ENCODE measurements at places on chromosomes 1 and 21.

GRCh38 chr1:12015001-12015491 lies 4.3 kb upstream of the MIIP start:
- no peak for DNase-seq

GRCh38 chr1:156096640-156097391 lies 14.6 kb upstream of the MEX3A start:
- DNase-seq = peak; percentile 13

- DNase-seq = no peak
Observed at GRCh38 chr1:165147799-165148198, 208.7 kb downstream of the LMX1A start.

DNA sequence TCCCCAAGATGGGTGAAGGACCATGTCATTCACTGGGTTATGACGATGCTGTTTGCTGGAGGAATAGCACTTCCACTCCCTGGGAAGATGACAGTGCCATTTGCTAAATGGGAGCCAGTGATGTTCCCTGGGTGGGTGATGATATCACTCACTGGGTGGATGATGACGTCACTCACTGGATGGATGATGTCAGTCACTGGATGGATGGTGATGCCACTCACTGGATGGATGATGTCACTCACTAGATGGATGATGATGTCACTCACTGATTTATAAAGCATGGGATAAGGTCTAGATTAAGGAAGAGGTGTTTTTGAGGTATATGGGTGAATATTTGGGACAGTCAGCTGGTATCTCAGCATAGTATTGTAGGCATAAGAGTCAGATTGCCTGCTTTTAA lies 457.2 kb downstream of the AJAP1 start:
- DNase-seq = no peak

- DNase-seq = no peak
Observed at GRCh38 chr1:17167041-17167785, 37.7 kb upstream of the PADI1 start.

GRCh38 chr1:236692742-236693141 lies 6.4 kb downstream of the ACTN2 start:
- no peak for DNase-seq

- DNase-seq = no peak
Observed at GRCh38 chr1:97562081-97562480, 358.8 kb downstream of the DPYD start.

DNA sequence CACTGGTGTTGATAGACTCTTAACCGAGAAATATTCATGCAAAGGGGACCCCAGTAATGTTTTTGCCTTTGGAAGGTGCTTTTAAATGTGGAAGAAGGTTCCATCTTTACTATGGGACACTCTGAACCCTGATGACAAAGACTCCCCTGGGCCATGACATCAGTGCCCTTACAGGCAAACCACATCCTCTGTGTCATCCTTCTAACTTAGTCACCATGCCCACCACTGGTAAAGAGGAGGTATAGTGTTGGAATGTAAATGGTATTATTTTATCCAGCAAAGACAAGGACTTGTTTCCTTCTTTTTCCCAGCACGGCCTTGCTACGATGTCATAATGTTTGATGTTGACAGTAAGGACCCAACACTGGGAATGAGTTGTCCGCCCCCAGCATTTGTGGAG lies 12.6 kb downstream of the METTL13 start:
- no peak for DNase-seq

DNA sequence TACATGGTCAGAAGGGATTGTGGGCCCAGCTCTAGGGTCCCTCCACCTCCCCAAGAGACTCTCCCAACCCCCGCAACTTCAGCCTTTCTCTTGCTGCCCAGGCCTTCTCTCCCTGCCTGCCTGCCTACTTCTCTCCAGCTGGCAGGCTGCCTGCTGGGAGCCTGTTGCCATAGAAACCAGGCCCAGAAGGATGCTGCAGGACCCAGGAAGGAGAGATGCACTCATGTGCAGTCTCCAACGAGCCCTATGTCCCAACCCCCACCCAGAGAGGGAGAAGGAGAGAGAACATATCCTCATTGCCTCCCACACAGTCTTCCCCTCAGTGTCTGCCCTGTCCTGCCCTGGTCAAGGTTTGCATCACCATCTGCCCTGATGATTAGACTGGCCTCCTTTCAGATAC lies 10.8 kb upstream of the SMIM12 start:
- no peak for DNase-seq

- no peak for DNase-seq
Observed at GRCh38 chr1:168146626-168147025, 9.9 kb upstream of the GPR161 start.

GRCh38 chr1:11068600-11069473 lies 9.0 kb upstream of the SRM start:
- DNase-seq = no peak

DNA sequence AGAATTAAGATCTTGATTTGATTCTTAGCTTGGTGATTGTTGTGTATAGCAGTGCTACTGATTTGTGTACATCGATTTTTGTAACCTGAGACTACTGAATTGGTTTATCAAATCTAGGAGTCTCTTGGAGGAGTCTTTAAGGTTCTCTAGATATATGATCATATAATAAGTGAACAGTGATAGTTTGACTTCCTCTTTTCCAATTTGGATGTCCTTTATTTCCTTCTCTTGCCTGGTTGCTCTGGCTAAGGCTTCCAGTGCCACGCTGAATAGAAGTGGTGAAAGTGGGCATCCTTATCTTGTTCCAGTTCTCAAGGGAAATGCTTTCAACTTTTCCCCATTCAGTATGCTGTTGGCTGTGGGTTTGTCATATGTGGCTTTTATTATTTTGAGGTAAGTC lies 61.5 kb upstream of the LYST start:
- DNase-seq = no peak

DNA sequence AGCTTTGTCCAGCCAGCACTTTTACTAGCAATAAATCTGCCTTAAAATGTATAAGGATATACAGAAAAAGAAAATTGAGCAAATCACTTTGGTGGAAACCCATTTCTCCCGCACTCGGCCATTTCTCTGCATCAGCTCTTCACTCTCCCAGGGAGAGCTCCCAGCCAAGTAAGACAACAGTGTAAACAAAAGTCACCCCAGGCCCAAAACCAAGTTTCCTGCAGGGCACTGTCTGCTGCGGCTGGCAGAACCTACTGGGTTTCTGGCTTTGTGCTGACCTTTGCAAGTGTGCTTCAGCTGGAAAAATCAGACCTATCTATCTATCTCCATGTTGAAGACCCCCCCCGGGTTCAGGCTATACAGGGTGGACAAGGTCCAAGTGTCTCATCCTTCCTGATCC lies 476.7 kb upstream of the CAMK1G start:
- DNase-seq = no peak

GRCh38 chr1:61338899-61339298 lies 256.5 kb downstream of the NFIA start:
- no peak for DNase-seq

DNA sequence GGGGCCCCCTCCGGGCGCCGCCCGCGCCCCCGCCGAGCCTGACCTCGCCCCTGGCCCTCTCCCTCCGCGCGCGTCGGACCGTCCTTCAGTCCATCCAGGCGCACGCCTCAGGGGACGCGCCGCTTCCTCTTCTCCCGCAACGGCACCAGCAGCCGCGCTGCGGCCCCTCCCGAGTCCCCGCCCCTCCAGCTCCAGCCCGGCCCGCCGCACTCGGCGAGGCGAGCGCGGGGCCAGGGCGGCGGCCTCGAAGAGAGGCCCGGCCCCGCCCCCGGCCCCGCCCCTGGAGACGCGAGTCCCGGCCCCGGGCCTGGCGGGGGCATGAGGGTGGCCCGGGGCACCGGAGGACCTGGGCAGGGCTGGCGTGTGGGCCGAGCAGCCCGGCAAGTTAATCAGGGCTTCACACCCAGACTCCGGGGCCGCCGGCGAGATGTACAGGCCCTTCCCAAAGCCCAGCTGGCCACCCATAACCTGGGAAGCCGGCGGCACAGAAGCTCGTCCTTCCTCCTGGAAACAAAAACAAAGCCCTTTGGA lies at the start of gene IGSF3:
Gene IGSF3 (minus strand): TSS at position 159 of the 531 bp plus-strand sequence. CDS start 1,407 bp downstream, outside the sequence.
- no peak for DNase-seq

- DNase-seq = no peak
Observed at GRCh38 chr1:175154629-175155472, 37.7 kb downstream of the KIAA0040 start.

DNA sequence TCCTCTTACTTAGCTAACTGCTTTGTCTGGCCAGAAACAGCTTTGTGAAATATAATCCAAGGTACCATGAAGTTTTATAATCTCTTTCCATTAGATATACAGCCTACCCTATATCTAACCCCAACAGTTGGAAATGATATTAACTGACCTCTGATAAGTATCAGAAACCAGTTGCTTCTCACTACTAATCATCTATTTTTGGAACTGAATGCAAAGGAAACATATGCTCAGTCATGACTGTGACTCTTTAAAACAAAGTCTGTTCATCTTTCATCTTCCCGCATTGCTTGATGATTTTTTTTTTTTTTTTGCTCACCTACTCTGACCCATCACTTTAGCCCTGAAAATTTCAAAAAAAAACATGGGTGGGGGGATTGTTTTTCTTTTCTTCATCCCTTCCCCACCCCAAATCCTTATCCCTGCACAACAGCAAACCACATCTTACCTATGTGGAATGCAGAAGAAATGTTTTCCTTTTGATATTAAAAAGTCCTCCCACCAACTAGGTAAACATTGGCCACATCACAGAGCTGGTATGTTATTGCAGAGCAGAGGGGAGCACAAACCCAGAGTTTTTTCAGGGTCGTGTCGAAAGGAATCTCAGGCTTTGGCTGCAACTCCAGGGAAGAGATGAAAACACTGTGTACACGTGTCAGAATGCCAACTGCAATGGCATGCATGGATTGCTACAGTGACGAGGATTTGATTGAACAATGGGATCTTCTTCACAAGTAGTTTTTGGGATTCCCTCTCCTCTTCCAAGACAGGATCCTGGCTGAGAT lies 137.3 kb downstream of the SLC30A10 start:
- DNase-seq = no peak

DNA sequence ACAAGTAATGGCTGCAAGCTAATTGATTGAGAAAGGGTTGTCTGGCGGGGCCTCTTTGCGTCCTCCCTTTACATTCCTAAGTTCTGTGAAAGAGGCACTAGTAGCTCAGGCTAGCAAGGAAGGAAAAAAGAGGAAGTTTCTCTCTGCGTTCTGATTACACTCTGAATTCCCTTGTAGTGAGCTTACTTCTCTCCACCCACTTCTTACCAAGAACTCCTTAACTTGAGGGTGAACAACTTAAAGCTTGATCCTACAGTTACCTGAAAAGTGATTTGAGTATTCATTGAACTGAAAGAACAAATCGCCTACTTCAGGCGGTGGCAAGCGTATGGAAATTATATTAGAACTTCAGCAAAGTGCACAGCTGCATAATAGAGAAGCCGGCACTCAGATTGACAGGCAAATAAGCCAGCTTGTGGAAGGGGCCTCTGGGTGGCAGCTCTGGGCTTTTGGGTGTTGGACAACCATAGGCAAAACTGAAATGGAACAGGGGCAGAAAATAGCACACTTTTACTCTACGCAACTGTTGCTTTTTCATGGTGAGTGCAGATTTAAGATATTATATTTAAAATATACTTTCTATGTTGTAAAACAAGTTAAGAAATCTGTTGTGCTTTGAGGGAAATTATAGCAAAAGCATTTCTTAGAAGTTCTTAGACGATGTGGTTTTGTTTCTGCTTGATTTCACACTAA lies 464.5 kb downstream of the USP25 start:
- no peak for DNase-seq

DNA sequence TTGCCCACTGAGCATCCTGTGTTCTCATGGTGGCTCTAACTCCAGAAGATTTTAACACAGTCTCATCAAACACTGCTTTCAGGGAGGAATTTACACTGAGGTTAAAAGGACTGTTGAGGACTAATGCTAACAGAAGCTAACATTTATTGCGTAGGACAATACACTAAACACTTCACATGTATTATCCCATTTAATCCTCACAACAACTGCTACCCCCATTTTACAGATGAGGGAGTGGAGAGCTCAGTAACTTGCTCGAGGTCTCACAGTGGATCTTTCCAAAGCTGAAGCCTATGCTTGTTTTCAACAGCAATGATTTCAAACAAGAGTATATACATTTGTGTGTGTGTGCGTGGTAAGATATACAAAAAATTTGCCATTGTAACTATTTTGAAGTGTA lies 13.9 kb downstream of the ATF3 start:
- DNase-seq = no peak

DNA sequence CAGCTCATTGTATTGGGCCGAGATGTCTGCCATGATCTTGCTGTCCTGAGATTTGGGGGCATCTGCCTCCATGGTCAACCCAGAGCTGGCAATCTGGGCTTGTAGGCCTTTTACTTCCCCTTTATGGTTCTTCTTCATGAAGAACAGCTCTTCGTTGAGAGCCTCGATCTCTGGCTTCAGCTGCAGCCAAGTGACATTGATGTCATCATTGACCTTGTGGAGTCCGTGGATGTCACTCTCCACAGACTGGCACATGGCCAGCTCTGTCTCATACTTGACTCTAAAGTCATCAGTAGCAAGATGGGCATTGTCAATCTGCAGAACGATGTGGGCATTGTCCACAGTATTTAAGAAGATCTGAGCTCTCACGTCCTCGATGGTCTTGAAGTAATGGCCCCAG lies 29.2 kb downstream of the RAP1A start:
- DNase-seq = no peak

DNA sequence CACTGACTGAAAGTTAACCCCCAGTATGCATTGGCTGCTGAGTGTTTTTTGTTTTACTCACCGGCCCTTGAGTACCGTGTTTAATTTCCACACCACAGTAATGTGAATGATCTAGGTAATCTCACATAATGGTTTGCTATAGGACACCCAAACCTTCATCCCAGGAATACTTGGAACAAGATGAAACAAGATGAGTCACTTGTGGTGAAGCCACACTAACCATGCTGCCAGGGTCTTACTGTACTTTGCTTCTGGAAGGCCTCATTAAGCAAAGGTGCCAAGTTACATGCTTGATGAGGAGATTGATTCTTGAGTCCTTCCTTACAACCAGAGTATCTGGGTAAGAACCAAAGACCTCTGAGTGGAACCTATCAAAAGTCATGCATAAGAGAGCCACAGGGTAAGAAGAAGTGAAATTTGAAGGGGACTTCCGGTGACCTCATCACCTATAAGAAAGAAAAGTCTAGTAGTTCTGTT lies 163.3 kb downstream of the NRIP1 start:
- no peak for DNase-seq

- peak; percentile 7 for DNase-seq
Observed at GRCh38 chr1:113660088-113660487, 99.2 kb downstream of the PHTF1 start.

DNA sequence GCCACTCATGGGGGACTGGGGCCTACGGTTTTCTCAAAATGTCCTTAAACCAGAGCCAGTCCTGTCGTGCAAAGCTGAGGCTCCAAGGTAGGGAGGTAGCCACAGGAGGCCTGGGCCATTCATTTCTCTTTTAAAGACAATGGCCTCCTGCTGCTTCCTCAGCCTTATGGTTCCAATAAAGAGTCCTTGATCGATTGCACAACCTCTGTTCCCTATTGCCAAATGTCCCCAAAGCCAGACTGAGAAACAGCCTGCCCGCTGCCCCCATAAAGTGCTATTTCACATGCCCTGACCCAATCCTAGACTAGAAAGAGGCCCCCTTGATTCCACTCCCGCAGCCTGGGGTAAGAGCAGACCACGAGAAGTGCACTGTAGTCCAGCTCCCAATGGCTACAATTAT lies 166.7 kb downstream of the CLIC6 start:
- no peak for DNase-seq
